ENCODE measurements at places on chromosomes 3 and 15.

DNA sequence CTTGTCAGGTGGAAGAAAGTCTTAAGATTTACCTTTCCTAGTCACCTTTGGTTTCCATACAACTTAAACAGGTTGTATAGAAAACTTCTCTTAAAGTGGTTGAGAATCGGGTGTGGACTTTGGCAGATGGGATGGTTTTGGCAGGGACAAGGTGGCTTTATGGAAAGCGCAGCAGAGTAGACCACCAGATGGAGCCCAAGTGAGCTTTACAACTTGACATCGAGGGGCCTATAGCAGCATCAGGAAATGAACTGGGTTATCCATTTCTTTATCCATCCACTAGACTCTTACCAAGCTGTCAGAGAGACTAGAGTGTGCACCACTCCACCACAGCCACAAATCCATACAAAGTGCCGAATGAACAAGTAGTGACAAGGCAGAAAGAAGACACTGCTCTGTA, 85.3 kb upstream of the MBNL1 start:
- DNase-seq, result peak; percentile 23

DNA sequence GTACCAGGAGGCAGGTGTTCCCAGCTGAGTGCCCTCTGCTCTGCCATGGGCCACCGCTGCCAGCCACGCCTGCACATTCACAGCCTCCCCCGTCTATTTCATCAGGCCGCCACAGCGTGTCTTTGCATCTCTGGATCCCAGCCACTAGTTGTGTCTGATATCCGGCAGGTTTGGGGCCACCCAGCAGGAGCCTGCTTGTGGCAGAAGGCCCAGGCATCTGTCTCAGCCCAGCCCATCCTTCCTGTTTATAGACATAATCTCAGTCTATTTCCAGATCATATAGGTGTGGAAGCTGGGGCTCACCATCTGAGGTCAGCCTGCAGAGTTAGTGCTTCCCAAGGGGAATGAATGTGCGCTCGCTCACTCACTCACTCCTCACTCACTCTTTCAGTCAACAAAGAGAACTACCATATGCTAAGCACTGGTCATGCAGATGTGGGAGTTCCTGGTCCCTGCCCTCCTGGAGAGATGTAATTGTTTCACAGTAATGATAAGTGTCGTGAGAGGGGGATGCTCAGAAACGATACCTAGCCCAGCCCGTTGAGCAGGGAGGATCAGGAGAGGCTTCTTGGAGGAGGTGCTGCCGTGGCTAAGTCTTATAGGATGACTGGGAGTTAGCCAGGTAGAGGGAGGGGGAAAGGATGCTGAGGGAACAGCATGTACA, 60.6 kb downstream of the FGD5 start:
- DNase-seq, result peak; percentile 18

GRCh38 chr3:157872902-157873301, 233.3 kb downstream of the SHOX2 start:
- no peak for DNase-seq

- no peak for DNase-seq
Observed at GRCh38 chr3:178325330-178325729, 210.9 kb upstream of the KCNMB2 start.

- peak; percentile 10 for DNase-seq
Observed at GRCh38 chr3:148992027-148992634, 791 bp downstream of the GYG1 start.

DNA sequence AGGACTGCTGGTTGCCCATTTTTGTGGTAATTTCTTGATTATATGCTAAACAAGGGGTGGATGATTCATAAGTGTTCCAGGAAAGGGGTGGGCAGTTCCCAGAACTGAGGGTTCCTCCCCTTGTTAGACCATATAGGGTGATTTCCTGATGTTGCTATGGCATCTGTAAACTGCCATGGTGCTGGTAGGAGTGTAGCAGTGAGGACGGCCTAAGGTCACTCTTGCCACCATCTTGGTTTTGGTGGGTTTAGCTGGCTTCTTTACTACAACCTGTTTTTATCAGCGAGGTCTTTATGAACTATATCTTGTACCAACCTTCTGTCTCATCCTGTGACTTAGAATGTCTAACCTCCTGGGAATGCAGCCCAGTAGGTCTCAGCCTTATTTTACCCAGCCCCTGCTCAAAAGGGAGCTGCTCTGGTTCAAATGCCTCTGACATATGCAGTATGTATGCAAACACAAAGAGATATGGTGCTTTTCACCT, 46.2 kb downstream of the C3orf38 start:
- DNase-seq, result no peak

GRCh38 chr15:63797116-63797515, 36.6 kb downstream of the HERC1 start:
- DNase-seq, result no peak

- no peak for DNase-seq
Observed at GRCh38 chr15:81889485-81889881, 156.3 kb downstream of the MEX3B start.

DNA sequence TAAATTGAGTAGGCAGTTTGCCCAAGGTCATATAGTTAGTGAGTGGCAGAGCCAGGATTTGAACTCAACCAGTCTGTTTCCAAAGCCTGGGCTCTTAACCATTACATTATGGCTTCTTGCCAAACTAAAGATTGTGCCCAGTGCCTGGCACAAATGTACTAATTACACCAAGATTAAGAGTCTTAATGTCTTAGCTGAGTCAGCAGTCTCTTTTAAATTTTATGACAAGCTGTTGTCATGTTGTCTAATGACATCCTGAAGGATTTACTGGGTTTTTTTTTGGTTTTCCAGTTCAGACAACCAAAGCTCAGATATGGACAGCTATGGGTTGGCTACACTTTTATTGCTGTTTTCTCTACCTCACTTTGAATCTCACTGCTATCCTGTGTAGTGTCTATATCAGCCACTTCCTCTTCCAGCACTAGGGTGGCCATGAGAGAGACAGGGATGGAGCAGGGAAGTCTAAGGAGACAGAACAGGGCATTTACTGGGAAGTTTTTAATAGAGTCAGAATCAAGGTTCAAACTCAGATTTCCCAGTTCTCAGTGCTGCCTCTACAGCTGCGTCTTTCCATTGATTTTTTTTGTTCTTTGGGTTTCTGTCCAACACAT, 10.5 kb downstream of the FBXL2 start:
- DNase-seq, result no peak

- no peak for DNase-seq
Observed at GRCh38 chr3:114411811-114412803, 118.3 kb downstream of the TIGIT start.

DNA sequence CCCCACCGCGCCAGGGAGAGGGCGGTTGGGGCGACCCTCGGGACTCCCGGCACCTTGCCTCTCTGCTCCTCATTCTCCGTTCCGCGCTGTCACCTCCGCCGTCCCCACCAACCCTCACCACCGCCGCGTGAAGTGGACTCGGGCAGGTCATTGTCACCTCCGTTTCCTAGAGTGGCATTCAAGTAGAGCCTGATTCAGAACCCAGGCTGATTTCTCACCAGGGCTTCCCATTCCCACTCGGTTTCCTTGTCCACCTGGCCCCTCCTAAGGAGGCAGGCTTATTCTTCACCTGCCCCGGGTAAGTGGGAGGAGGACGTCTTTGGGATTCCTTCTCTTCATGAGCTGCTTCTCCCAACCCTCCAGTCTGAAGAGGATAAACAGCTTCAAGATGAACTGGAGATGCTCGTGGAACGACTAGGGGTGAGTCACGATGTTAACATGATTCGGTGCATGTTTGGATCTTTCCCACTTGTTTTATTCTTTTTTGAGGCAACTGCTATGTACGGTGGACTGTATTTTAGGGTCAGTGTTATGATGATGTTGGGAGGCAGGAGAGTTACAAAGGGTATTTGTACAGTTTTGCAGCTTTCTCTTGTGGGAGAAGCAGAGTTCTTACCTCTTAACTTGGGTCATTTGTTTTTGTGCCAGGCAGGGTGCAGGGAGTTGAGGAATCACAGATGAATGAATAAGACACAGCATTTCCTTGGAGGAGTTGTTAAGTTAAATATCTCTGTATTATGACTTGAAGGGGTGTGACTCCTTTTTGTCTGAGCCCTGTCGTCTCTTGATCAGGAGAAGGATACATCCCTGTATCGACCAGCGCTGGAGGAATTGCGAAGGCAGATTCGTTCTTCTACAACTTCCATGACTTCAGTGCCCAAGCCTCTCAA, 692 bp downstream of the PSMD2 start:
- no peak for DNase-seq

GRCh38 chr15:63698692-63699091, 101.5 kb downstream of the FBXL22 start:
- no peak for DNase-seq

GRCh38 chr3:15159501-15160136, 46.4 kb upstream of the CAPN7 start:
- no peak for DNase-seq

GRCh38 chr3:23052208-23052607, 150.9 kb upstream of the UBE2E2 start:
- DNase-seq, result no peak

GRCh38 chr15:85439996-85440395, 59.6 kb downstream of the AKAP13 start:
- DNase-seq, result no peak

DNA sequence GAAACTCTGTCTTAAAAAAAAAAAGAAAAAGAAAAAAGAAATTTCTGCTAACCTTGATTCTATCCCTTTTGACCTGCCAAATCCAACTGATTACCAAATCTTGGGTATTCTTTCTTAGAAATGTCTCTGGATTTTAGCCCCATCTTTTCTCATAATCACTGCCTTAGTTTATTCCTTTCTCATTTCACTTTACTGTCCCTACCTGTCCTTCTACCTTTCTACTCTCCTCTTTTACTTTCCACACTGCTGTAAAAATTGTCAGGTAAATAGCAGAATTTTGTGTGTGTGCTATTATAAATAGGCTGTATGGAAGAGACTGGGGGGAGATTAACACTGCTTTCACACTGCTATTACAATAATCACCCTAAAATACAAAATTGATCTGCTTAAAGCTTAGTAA, 16.7 kb downstream of the PIK3CA start:
- no peak for DNase-seq
